ENCODE measurements at places on chromosomes 6 and 20. TPM values are rescaled to one million over a fixed set of nuclear protein-coding genes. Genes with fewer than 3 reads are reported as not detected.

Gene SMIM28
- polyA plus RNA-seq = not detected

Gene SNX9
- 19.6 TPM for polyA plus RNA-seq

Gene MTFR2
- polyA plus RNA-seq = 1.4 TPM

GRCh38 chr6:2447931-2448330 is 202.5 kb upstream of the GMDS start:
- DNase-seq = no peak

- no peak for DNase-seq
Measured at GRCh38 chr20:45181639-45182038, 6.9 kb downstream of the PI3 start.

- no peak for DNase-seq
Measured at GRCh38 chr6:89139509-89140346, 6.1 kb upstream of the PM20D2 start.

GRCh38 chr20:33810259-33810658 is 889 bp upstream of the CHMP4B start:
- DNase-seq = no peak

GRCh38 chr6:84432619-84433018 is 205.2 kb upstream of the CEP162 start:
- no peak for DNase-seq

DNA sequence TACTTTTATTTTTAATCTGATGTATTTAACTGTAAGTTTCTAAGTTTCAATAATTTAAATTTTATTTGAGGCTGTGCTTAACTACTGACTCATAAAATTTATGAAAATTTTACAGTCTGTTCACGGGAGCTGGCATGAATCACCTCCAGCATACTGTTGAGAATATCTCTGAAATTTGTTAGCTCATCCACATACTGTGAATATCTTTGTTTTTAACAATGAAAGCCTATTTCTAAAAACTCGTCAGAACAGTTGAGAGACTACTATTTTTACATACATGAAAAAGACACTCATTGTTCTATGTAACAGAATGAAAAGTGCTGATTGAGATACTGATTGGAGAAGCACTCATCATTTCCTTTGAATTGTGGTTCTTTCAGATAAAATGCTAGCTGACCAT is 749.3 kb downstream of the TENT5A start:
- no peak for DNase-seq

GRCh38 chr20:10927011-10927583 is 253.3 kb upstream of the JAG1 start:
- DNase-seq = no peak

- DNase-seq = no peak
Measured at GRCh38 chr20:25750765-25751696, 54.4 kb upstream of the ZNF337 start.

- no peak for DNase-seq
Measured at GRCh38 chr6:137698636-137699030, 168.4 kb upstream of the TNFAIP3 start.

- no peak for DNase-seq
Measured at GRCh38 chr6:16787128-16787682, 25.9 kb upstream of the ATXN1 start.

GRCh38 chr20:23028392-23028791 is 6.7 kb upstream of the SSTR4 start:
- no peak for DNase-seq

DNA sequence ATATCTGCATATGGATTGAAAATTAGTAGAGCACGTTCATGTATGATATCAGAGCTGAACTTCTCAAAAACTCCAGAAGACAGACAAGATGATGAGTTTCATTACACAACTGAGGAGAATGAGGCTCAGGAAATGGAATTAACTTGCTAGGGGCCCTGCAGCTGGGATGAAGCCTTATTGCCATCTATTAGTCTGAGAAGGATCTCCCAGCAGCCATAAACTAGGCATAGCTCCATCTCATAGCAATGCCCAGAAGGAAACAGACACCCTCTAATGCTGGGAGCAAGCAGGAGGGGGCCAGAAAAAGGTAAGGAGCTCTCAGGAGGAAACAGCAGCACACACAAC is 18.0 kb downstream of the TFEB start:
- DNase-seq = no peak

DNA sequence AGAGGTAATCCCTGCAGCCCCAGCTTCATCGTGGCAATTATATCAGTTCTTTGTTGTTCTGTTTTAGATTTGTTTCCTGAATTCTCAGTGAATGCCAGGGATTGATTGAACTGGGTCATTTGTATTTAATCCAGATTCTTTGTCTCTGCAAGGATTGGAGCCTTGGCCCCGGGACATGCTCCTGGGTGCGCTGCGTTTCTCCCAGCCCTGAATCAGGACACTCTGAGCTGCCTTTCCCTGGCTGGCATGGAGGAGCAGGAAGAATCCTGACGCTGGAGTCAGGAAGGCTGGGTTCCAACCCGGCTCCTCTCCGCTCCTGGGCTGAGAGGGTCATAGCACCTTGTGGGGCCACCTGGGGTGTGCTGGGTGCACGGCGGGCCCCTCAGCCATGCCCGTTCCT is 545.6 kb downstream of the QKI start:
- no peak for DNase-seq

DNA sequence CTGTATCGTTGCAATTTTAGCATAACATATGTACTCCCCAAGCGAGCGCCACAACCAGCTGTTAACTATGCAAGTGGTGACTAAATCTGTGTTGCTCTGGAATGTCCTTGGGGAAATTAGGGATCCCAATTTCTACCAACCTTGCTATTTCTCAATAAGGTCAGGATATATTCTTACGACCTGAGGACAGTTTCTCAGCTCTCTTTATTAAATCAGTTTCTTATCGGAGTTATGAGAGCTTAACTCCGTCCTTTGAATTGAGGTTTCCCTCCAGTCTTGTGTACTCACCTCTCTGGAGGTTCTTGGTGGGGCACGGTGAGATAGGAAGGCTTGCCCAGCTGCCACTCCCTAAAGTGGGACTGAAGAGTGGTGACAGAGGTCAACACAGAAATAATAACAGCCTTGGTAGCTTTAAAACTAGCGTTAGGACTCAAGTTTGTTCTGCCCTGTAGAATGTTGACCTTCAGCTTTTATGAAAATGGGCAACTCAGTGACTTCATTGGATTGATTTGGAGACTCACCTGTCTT is 694 bp downstream of the MRPS18B start:
- no peak for DNase-seq

DNA sequence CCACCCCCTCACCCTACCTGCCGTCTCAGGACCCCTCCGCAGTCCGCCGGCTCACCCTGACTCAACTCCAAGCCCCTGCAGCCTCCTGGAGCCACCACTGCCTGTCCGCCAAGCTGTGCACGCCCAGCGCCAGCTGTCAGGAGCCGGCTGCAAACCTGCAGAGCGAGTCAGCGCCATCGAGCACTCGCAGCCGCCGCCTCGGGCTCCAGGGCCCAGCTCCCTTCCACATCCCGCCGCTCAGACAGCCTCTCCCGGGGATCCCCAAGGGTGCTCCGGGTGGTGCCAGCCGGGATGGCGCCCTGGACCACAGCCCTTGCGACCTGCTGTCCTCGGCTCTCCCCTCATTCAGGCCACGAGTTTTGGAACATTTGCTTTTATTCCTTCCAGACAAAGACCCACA is 4.3 kb downstream of the TNNC2 start:
- no peak for DNase-seq

Data from spinal cord (tissue), 10 donors.